ENCODE measurements at places on chromosomes 11 and 22.

- no peak for DNase-seq
These were observed 728 bp downstream of the CTTN start for GRCh38 chr11:70398834-70399680.

- no peak for DNase-seq
These were observed 51.6 kb downstream of the SGSM1 start for GRCh38 chr22:24857576-24857975.

GRCh38 chr11:43830928-43831440 lies 49.6 kb upstream of the ALKBH3 start:
- DNase-seq = peak; percentile 4

DNA sequence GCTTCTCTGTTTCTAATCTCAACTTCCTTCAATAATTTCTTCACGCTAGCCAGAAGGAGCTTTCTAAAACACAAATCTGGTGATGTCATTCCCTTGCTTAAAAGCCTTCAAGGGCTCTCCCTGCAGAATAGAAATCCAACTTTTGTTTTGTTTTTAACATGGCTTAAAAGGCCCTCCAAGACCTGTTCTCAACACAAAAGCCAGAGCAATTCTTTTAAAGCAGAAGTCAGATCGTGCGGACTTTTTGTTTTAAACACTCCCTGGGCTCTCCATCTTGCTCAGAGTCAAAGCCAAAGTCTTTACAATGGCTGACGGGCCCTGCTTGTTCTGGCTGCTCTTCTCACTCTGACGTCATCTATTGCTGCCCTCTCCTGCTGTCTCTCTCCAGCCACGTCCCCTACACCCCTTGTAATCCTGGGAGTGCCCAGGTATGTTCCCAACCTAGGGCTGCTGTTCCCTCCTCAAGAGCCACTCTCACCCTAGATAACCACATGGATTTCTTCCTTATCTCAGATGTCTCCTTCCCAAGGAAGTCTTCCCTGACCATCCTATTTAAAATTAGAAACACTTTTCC lies 22.5 kb downstream of the TECTA start:
- DNase-seq = no peak

- DNase-seq = no peak
These were observed 78.4 kb downstream of the C11orf91 start for GRCh38 chr11:33622186-33622585.

- DNase-seq = no peak
These were observed 78.4 kb downstream of the PTPRJ start for GRCh38 chr11:48058788-48059187.

GRCh38 chr11:121374286-121374985 lies 77.7 kb upstream of the SORL1 start:
- DNase-seq = no peak

DNA sequence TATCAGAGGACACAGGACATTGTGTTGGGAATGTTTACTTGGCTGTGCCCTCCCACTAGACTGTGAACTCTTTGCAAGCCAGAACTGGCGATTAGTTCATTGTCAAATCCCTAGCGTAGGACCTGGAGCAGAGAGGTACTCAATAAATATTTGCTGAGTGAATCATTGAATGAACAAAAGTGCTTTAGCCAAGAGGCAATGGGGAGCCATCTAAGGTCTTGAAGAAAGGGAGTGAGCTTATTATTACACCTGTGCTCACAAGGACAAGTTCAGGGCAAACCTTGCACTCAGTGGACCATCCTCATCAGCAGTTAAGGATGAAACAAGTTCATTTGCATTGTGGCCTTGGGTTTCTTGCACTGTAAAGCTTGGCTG lies 1.1 kb upstream of the RASSF10 start:
- DNase-seq = no peak

GRCh38 chr11:134047586-134047999 lies 21.3 kb upstream of the JAM3 start:
- no peak for DNase-seq

DNA sequence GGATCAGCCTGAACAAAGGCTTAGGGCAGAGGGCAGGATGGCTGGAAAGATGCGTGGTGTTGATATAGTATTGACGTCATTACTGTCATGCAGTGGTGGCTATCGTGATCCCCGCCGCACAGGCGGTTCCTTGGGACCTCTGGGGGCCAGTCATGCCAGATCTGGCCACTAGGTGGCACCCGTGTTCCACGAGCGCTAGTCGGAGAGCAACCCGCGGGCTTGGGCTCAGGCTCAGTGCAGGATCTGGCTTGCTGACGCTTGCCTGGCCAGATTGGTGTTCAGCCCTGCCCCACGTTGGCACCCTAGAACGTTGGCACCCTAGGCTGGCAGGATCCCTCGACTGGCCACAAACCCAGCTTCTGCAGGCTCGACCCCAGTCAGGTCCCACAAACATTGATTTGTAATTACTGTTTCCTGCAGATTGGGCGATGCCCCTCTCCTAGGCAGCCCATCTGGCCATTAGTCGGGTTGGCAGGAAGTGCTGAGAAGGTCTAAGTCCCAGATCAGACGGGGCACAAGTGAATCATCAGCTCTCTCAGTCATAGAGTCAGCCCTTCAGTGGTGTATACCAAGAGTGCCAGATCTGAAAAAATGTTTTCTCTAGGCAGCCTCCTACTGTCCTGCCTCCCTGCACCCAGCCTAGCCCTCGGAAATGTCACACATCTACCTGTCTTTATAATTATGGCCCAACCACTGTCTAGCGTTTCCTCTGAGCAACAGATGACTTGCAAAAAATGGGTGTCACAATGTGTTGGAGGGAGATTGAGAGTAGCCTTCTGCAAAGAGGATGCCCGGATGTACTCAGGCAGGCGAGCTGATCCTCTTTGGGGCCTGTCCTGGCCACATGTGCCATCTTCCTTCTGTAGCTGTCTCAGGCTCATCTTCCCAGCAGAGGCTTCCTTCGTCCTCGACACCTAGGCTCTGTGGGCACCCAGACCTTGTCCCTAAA lies 315.3 kb downstream of the TMEM135 start:
- DNase-seq = peak; percentile 70

- DNase-seq = no peak
These were observed 360.0 kb upstream of the DDI1 start for GRCh38 chr11:103676413-103676812.

- no peak for DNase-seq
These were observed 83.4 kb downstream of the ALX4 start for GRCh38 chr11:44226490-44226889.

DNA sequence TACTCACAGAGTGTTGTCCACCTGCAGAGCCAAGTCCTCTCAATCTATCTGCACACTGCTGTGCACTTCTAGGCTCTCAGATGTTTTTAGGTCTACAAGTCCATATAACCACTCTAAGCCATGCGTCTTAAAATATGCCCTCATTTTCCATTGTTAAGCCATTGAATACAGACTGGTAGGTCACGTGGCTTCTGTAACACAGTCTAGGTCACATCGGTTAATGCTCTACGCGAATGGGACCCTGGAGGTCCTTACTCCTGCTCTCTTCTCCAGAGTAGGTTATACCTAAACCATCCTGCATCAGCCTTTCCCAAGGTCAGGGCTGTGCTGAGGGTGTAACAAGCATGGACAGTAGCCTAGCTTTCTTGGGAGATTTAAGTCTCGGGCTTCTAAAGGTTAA lies 819 bp downstream of the JAML start:
- DNase-seq = no peak

DNA sequence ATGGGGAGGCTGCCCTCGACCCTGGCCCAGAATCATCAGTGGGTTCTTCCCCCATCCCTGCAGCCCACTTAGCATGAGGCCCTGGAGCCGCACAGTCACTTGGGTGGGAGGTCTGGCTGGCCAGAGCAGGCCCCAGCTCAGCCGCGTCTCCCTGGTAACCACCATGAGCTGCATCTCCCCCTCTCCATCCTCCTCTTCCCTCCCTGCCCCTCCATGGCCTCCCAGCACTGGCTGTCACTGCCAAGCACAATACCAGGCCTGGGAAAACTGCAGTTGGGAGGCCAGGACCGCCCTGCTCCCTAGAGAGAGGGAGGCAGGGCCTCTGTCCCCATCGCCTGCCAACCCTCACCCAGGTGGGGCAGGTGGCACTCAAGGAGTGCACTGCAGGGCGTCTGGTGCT lies 8.0 kb downstream of the CSDC2 start:
- DNase-seq = no peak

- DNase-seq = no peak
These were observed 884.8 kb upstream of the LRRC4C start for GRCh38 chr11:42344204-42344792.

- peak; percentile 18 for DNase-seq
These were observed 2.6 kb upstream of the GCAT start for GRCh38 chr22:37804881-37805809.

DNA sequence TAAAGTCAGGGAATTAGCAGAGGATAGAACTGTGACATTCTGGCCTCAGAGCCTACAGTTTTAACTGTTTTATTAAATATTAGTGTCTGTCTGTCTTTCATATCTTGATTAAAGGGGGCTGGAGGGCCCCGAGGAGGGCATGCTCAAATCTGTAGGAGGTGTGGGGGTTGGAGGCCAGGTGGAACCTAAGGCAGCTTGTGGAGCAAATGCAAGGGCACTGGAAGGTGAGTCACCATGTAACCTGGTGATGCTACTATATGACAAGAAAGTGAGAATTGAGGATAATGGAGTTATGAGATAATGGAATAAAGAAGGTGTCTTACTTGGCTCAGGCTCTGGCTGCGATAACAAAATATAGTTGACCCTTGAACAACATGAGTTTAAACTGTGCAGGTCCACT lies 27.3 kb upstream of the TMEM86A start:
- no peak for DNase-seq

- DNase-seq = no peak
These were observed 428.7 kb downstream of the TBC1D22A start for GRCh38 chr22:47190957-47191670.

DNA sequence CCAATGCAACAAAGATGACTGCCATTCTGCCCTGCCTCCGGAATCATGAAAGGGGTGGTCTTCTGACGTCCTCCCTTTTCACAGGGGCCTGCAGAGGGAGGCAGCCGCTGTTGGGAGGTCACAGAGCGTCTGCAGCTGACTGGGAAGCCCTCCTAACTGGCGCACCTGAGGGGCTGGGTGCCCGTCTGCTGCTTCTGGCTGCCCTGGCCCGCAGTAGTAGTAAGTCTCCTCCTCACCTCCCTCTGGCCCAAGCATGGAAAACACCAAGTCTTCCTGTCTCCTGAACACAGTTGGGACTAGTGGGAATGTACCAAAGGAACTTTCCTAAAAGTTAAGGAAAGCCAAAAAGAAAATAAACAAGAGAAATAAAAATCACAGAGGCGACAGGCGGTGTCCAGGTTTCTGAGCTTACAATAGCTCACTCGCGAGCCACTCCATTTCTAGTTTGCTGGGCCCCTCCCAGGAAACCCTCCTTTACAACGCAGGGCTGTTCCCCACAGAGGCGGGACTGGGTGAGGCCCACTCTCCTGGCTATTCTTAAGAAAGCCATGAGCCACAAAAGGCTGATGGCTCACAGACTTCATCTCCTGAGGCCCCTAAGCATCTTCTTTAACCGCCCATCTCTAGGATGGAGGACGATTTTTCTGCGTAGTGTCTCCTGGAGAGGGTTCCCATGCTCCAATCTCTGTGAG lies 37.0 kb upstream of the CECR2 start:
- DNase-seq = no peak

DNA sequence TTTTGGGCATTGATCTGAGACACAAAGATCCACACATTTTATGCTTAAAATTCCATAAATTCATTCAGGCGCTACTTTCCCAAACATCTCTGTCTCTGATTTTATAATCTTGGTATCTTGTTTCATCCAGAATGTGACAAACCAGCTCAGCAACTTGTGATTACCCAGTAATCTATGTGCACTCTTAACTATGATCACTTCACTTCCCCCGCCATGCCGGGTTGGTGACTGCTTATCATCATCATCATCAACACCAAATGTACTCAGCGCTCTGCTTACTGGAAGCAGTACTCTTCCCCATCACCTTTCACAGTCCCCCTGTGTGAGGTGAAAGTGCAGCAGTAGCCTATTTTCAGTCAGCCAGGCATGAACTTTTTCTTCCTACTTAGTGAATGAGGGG lies 15.2 kb upstream of the MMP7 start:
- DNase-seq = no peak

- DNase-seq = no peak
These were observed 53.9 kb upstream of the CEP126 start for GRCh38 chr11:101860696-101861427.

DNA sequence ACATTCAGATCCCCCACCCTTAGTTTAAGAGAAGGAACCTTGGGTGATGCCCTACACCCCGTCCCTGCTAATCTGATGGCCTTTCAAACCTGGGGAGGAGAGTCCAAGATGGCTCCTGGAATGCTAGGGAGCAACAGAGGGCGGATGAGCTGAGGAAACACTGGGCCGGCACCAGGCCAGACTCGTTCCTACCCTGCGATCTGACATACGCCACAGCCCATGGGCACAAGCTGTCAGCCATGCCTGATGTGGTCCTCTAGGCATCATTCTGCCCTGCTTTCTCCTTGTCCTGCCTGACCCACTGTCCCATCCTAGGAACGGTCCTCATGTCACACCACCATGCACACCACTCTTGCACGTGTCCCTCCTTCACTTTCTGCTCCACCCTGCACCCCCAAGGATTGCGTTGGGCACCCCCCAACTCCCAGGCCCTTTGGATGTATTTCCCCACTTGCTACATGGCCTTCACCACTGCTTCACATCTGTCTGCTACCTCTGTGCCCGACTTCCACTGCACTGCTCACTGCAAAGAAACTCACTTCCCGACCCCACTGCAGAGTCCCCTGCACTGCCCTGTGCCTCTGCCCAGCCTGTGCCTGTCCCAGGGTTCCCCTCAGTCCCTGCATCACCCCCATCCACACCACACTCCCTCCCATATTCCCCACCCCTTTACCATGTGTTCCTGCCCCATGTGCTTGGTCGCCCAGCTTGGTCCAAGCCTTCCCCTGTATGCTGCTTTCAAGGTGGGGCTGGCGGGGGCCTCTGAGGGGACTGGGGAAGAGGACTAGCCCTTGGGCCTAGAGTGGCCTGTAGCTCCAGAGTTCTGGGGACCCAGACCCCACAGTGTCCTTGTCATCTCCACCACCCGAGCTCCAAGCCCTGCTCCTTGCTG lies 29.2 kb downstream of the USP35 start:
- DNase-seq = no peak

- no peak for DNase-seq
These were observed 35.3 kb downstream of the PPM1F start for GRCh38 chr22:21917181-21917958.

DNA sequence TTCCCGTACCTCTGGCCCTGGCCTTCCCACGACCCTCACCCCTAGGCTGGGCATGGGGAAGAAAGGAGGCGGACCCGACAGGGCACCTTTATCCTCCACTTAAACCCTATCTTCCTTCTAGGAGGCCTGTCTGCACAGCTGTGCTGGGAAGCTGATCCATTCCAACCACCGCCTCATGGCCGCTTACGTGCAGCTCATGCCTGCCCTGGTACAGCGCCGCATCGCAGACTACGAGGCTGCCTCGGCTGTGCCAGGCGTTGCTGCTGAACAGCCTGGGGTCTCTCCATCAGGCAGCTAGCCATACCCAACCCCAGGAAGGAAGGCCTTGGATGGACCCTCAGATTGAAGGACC lies 599 bp downstream of the TIMM10B start:
- no peak for DNase-seq

GRCh38 chr11:86704710-86705109 lies 32.3 kb upstream of the ME3 start:
- DNase-seq = no peak

GRCh38 chr22:20296598-20296997 lies 23.3 kb downstream of the DGCR6L start:
- no peak for DNase-seq

Measured in stimulated activated CD8-positive, alpha-beta memory T cell treated with anti-CD3 and anti-CD28 coated beads, Interleukin-2, amount 100 ng/mL, for 1 hour (primary cell).